NCI-H1092 (cell line): ENCODE measurements at places on chromosomes 2 and 18.

- DNase-seq = no peak
Measured at GRCh38 chr2:219525533-219526232, 11.4 kb downstream of the ASIC4 start.

DNA sequence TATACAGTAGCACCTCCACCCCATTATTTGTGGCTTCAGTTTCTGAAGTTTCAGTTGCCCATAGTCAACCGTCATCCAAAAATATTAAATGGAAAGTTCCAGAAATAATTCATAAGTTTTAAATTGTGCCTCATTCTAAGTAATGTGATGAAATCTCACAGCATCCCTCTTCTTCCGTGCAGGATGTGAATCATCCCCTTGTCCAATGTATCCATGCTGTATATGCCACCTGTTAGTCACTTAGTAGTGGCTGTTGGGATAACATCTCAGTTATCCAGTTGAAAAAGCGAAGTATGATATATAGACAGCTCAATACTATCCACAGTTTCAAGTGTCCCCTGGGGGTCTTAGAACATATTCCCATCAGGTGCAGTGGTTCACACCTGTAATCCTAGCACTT is 119.1 kb upstream of the OTX1 start:
- DNase-seq = no peak

DNA sequence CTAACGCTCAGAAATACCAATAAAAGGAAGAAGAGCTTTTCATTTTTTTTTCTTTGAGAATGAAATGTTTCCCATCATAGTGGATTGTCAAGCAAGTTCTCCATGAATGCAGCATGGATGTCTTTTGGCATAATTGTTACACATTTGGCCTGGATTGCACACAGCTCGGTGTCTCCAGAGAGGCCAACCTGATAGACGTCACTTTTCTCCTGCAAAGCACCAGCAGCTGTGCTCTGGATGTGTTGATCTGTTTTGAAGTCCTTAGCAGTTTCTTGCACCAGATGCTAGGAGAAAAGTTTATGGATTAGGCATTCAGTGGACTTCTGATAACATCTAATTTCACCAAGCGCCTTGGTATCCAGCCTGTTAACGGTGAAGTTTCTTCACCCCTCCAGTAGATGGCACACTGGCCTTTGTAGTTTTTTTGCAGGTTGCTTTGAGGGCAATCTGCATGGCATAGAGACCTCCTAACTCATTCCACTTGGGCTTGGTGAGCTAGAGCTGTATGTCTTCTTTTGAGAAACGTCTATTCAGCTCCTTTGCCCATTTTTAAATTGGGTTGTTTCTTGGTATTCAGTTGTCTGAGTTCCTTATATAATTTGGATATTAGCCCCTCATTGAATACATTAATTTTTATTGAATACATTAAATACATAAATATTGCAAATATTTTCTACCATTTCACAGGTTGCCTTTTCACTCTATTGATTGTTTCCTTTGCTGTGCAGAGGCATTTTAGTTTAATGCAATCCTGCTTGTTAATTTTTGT is 59.7 kb downstream of the PTH2R start:
- DNase-seq = peak; percentile 79

DNA sequence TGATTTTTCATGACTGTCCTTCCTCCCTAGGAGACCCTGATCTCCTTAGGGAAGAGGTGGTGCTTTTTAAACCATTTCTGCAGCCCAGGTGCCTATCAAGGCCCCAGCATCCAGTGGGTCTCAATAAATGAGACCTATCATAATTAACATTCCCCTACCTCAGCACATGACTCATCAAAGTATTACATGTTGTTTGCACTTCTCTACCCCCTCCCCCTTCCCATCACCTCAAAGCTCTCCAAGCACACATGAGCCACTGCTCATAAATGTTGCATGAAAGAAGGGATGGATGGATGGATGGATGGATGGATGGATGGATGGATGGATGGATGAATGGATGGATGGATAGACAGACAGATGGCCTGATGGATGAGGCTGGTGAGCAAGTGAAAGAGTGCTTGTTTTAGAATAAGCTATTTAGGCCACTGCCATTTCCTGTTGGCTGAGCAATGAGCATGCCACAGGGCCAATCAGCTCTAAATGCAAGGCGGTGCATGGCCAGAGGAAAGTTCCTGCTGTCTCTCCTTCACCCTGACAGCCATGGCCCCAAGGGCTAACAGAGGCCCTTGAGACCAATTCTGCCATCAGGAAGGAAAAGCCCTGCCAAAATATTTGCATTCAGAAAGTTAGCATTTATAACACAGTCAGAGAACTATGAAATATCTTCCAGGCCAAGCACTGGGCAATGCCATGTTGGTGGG is 20.9 kb upstream of the STEAP3 start:
- DNase-seq = no peak

DNA sequence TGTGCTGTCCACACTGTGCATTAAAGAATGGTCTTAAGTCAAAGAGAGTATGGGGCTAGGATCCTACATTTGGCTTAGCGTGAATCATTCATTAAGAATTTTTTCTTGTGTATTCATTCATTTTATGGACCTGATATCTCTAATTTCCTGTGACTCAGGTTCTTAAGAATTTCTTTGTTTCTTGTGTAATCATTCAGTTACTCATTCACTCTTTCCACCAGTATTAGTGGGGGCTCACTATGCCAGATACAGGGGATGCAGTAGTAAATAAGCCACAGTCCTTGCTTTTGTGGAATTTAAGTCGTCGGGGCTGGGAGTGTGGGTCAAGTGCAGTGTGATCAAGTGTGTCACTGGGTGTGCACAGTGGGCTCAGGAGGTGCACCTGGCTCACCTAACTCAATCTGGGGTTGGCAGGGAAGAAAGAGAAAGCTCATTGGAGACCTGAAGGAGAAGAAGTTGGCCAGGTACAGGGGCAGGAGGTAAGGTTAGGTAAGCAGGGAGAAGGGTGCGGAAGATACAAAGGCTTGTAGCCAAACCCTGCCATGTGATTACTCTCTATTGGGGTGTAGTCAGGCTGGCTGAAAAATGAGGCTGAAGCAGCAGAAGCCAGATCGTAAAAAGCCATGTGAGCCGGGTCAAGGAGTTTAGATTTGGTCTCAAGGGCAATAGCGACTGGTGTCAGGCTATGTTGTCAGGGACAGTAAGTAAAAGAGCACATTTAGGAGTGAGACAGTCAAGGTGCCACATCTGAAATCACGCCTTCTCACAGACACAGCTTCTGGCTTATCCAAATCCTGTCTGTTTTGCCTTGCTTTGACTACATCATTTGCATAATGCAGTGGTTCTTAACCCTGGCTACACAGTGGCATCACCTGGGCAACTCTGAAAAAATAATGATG is 67.2 kb downstream of the KCTD1 start:
- DNase-seq = no peak

GRCh38 chr18:48869591-48869990 is 81.2 kb downstream of the SMAD7 start:
- no peak for DNase-seq

DNA sequence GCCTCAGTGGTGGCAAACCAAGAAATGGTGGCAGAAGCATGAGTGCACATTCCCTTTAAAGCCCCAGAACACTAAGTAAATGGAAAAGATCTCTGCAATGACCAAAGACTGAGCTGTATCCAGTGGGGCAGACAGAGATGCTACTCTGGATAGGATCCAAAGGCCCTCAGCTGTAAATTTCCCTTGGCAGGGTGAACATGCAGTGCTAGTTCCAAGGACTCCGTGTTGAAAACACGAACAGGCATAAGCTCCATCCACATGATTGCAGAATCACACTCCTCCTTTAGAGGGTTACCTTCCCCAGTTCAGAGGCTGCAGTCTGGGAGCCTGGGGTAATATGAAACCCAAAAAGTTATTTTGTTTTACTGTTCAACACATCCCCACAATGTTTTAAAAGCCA is 98.6 kb upstream of the KLF7 start:
- DNase-seq = no peak

DNA sequence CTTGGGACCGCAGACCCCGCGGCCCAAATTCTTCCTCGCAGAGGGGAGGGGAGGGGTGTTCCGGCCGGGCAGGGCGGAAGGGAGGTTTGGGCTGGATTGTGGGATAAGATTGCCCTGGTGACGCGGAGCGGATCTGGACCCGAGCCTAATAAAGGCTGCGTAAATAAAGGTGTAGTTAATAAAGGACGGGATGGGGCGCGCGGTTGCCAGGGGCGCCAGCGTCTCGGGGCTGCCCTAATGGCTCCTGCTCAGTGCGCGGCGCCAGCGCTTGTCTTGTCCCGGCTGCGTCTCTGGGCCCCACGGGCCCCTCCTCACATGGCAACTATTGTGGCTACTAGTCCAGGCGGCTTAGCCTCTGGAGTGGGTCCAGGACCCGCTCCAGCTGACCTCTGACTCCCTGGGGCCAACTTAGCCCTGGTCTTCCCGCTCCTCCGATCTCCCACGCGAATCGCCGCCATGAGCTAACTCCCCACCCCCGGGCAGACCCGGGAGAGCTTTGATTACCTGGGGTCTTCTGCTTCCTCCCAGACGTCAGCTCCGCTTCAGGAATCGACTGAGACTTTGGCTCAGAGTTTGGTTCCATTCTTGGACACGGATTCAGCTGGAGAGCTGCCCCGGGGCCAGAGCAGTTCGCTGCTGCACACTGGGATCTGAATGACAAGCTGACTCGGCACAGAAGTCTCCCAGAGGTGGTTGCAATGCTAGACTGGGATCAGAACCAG is 36.5 kb downstream of the SLC25A52 start:
- DNase-seq = no peak
